Breast epithelium (tissue), 4 donors: ENCODE measurements at places on chromosomes 2 and 18. TPM values are rescaled to one million over a fixed set of nuclear protein-coding genes. Genes with fewer than 3 reads are reported as not detected.

DNA sequence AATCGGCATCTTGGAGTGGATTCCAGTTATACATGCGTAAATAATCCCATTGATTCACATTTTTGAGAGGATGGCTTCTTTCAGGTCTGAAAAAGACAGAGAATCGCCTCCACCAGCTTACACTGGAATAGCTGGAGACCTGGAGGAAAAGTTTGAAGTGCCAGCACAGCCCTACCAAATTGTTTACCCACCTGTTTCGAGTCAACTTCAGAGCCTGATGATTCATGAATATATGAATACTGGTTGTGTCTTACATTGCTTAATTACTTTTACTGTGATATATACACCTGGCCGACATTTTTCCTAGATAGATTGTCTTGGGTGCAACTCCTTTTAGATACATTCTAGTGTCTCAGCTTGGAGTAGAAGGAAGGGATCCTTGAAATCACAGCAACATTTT, 335 bp upstream of the NCKAP5 start:
- no peaks in the 10 kb centered on the region for H3K4me1 ChIP-seq
- H3K4me3 ChIP-seq, result peak overlapping the region; percentile 13
- no peak for DNase-seq
- no peaks in the 10 kb centered on the region for H3K36me3 ChIP-seq

The FAM124B gene
- total RNA-seq, result 2.6 TPM

DNA sequence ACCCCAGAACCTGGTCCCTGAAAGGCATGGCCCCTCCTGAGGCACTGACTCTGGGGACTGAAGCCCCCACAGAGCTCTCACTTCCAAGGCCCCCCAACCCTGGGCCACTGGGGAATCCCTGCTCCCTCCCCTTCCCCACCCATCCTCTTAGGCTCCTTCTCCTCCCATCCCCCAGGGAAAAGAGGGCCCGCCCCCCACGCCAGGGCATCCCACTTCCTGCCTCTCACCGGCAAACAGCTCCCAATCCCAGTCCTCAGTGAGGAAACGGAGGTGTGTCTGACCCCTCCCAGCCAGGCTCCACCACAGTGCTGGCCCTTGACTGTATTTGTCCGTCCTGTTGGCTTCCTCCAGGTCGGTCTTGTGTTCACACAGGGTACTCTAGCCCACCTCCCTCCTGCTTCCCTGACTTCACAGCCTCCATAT, 35.0 kb upstream of the PTMA start:
- H3K36me3 ChIP-seq, result no peaks in the 10 kb centered on the region
- no peaks in the 10 kb centered on the region for H3K4me1 ChIP-seq
- peak overlapping the region; percentile 46 for H3K27ac ChIP-seq
- no peaks in the 10 kb centered on the region for H3K27me3 ChIP-seq

- no peaks in the 10 kb centered on the region for H3K36me3 ChIP-seq
- no peaks in the 10 kb centered on the region for H3K27me3 ChIP-seq
- no peaks in the 10 kb centered on the region for H3K4me1 ChIP-seq
These were observed 9.3 kb downstream of the VPS4B start for GRCh38 chr18:63412953-63413352.

The AMER3 gene
- not detected for total RNA-seq

DNA sequence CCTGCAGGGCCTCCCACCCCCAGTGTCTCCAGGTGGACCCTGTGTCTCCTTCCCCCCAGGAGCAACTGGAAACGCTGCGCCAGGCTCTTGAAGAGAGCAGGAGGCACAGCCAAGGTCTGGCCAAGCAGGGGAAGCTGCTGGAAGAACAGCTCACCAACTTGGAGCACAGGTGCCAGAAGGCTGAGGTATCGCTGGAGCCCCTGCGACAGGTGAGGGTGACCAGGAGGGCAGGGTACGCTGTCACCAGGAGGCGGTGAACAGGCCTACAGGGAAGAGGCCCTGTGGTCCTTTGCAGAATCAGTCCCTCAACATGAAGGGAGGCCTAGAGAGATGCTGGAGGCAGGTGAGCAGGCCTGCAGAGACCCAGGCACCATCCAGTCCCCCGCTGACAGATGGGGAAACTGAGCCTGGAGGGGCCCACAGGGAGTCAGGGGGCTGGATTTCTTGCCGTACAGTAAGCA, 15.6 kb upstream of the SNED1 start:
- no peaks in the 10 kb centered on the region for H3K27me3 ChIP-seq
- no peaks in the 10 kb centered on the region for H3K36me3 ChIP-seq
- H3K4me1 ChIP-seq, result no peaks in the 10 kb centered on the region
- H3K4me3 ChIP-seq, result no peak overlapping the region

- peak; percentile 60 for DNase-seq
- no peaks in the 10 kb centered on the region for H3K4me1 ChIP-seq
- no peaks in the 10 kb centered on the region for H3K27me3 ChIP-seq
- H3K36me3 ChIP-seq, result no peaks in the 10 kb centered on the region
- H3K4me3 ChIP-seq, result no peak overlapping the region
These were observed 6.0 kb upstream of the GPR45 start for GRCh38 chr2:105235388-105236059.

The FSIP2 gene
- 1.6 TPM for total RNA-seq

DNA sequence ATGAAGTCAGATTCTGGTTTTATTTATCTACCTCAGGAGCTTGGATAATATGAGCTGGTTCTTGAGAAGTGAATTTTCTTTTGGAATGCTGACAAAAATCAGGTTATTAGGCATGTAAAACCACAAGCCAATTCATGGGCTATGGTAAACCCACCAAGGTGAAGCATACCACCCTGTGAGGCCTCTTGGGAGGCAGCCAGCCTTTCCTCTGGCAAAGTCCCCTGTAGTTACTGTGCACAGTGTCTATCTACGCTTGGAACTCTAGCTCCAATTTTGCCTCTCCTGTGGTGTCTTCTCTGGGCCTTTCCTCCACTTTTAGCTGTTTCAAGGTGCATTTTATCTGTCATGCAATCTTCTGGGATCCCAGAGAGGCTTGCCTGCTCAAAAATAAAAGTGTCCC, 242.7 kb upstream of the ZSWIM2 start:
- H3K27me3 ChIP-seq, result no peaks in the 10 kb centered on the region
- DNase-seq, result no peak
- no peak overlapping the region for H3K27ac ChIP-seq
- no peaks in the 10 kb centered on the region for H3K4me1 ChIP-seq
- H3K4me3 ChIP-seq, result no peak overlapping the region
- no peaks in the 10 kb centered on the region for H3K36me3 ChIP-seq

DNA sequence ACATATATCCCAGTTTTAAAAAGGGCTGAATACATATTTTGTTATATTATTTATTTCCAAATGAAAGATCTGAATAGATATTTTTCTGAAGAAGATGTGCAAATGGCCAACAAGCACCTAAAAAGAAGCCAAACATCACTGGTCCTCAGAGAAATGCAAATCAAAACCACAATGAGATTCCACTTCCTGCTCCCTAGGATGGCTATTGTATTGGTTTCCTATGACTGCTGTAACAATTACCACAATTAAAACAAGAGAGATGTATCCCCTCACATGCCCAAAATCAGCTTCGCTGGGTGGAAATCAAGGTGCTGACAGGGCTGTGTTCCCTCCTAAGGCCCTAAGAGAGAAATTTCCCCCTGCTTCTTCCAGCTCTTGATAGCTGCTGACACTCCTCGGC, 23.2 kb downstream of the ABCB11 start:
- no peak overlapping the region for H3K4me3 ChIP-seq
- H3K27ac ChIP-seq, result no peak overlapping the region
- no peaks in the 10 kb centered on the region for H3K36me3 ChIP-seq
- DNase-seq, result no peak
- H3K4me1 ChIP-seq, result no peaks in the 10 kb centered on the region
- H3K27me3 ChIP-seq, result no peaks in the 10 kb centered on the region

The RBM43 gene
- 4.6 TPM for total RNA-seq

DNA sequence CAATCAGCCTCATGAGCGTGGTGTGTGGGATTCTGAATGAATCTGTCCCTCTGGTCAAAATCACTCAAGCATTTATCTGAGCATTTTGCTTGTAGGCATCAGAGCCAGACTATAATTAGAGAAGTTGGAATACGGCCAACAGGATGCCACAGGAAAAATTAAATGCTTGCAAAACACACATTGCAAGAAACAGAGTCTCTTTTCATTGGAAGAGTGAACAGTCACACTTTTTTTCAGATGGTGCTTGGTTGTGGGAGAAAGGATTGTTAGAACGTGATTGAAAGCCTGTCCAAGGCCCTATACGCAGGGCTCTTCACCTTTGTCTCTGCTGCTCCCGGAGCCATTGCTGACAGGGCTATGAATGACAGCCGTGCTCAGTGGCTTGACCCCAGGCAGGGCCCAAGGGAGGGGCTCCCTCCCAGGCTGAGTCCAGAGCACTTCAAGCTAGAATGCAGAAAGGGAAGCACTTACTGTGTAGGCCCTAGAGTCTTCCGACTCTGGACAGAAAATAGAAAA, 59.8 kb downstream of the SNTG2 start:
- no peaks in the 10 kb centered on the region for H3K36me3 ChIP-seq
- no peaks in the 10 kb centered on the region for H3K4me1 ChIP-seq
- no peak overlapping the region for H3K27ac ChIP-seq
- H3K4me3 ChIP-seq, result no peak overlapping the region

The SGO2 gene
- 4.6 TPM for total RNA-seq

DNA sequence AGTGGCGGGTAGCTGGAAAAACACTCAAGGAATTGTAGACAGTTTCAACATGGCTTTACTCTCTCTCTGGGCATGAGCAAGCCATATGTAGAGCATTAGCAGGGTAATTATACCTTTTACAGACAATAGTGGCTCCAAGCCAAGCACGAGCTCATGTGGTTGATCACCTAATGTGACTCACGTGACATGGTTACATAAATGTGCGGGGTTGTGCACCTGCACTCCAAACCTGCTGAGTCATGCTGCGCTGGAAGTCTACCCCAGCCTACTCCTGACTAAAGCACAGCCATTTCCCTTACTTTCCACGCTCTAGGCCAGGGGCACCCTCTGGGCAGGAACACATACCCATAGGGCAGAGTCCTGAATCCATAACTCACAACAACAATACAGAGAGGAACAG, 232.8 kb downstream of the MBD5 start:
- no peak overlapping the region for H3K27ac ChIP-seq
- no peak overlapping the region for H3K4me3 ChIP-seq
- H3K36me3 ChIP-seq, result no peaks in the 10 kb centered on the region
- no peak for DNase-seq
- no peaks in the 10 kb centered on the region for H3K4me1 ChIP-seq
- H3K27me3 ChIP-seq, result no peaks in the 10 kb centered on the region

DNA sequence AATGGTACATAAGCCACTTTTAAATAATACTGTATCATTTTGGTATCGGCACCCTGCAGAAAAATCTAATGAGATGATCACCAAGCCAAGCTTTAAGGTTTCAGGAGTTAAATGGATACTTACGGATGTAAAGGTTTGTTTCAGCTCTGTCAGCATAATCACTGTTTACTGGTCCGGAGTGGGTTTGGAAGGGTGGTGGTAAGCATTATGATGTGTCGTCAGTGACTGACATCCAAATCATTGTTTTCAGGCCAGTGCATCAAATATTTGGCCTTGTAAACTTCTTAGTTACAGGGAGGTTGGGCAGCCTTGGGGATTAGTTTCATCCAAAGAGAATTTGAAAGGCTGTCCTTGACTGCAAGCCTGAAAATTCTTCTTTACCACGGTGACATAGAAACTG, 50.0 kb upstream of the ATL2 start:
- H3K4me3 ChIP-seq, result no peak overlapping the region
- H3K36me3 ChIP-seq, result no peaks in the 10 kb centered on the region
- H3K4me1 ChIP-seq, result no peaks in the 10 kb centered on the region
- no peak overlapping the region for H3K27ac ChIP-seq
- DNase-seq, result no peak

The GBX2 gene
- total RNA-seq, result not detected

DNA sequence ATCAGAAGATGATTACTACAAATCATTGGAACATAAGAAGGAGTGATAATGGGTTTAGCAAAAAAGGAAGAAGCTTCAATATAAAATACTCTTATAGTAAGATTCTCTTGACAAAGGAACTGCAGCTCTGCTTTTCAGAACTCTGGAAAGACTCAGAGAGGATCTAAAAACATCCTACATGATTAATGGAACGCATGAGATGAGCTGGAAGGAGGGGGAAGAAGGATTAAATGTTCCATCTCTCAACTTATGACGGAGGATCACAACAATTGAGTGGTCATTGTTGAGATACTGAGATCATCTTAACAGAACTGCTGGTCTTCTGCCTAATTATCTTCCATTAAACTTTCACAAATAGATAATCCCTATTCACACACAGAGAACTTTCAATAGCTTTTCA, 267.5 kb upstream of the SLC8A1 start:
- no peaks in the 10 kb centered on the region for H3K27me3 ChIP-seq
- no peak overlapping the region for H3K4me3 ChIP-seq
- H3K27ac ChIP-seq, result no peak overlapping the region
- H3K4me1 ChIP-seq, result no peaks in the 10 kb centered on the region
- DNase-seq, result no peak

GRCh38 chr2:228735697-228736096, 535.4 kb downstream of the PID1 start:
- no peaks in the 10 kb centered on the region for H3K4me1 ChIP-seq
- no peaks in the 10 kb centered on the region for H3K27me3 ChIP-seq
- no peak overlapping the region for H3K27ac ChIP-seq
- no peak for DNase-seq

DNA sequence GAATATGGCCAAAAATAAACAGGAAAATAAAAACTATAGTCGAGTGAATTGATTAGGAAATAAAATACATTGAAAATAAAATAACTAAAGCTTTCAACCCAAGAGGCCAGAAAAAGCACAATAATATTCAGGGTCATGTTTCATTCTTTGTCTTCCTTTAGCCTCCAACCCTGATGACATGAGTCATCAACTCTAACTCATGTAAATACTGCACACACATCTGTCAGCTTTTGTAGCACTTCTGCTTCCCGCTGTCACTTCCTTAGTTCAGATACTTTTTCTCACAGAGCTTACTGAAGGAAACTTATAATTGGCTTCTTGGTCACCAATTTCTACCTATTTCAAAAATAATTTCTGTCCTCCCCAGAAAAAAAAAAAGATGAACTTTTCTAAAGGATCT, 112.8 kb downstream of the UPP2 start:
- H3K4me1 ChIP-seq, result no peaks in the 10 kb centered on the region
- no peak overlapping the region for H3K4me3 ChIP-seq
- no peaks in the 10 kb centered on the region for H3K27me3 ChIP-seq
- no peak for DNase-seq

The RPS27A gene
- 1,531 TPM for total RNA-seq

The MOGAT1 gene
- total RNA-seq, result not detected

DNA sequence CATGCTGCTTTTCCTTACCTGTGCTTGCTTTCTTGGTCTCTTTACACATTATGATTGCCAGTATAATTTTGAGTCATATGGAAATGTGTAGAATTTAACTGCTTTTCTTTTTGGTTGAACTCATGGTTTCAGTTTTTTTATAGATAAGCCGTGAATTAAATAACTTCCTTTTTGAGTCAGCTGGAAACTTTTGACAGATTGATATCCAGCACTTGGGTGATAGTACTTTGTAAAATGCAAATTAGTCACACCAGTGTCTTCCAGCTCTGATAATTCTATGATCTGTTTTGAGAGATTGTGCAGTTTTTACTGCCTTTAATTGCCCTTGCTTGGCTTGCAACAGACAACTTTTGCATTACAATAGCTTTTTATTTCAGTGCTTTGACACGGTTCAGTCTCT, 86.4 kb downstream of the NCOA1 start:
- no peak overlapping the region for H3K27ac ChIP-seq
- H3K27me3 ChIP-seq, result no peaks in the 10 kb centered on the region
- H3K4me1 ChIP-seq, result no peaks in the 10 kb centered on the region
- no peaks in the 10 kb centered on the region for H3K36me3 ChIP-seq
- no peak overlapping the region for H3K4me3 ChIP-seq

- H3K27ac ChIP-seq, result no peak overlapping the region
- no peaks in the 10 kb centered on the region for H3K4me1 ChIP-seq
- H3K4me3 ChIP-seq, result no peak overlapping the region
- H3K27me3 ChIP-seq, result peaks cover 37% of the 10 kb centered on the region
- H3K36me3 ChIP-seq, result no peaks in the 10 kb centered on the region
These were observed 254.2 kb upstream of the SALL3 start for GRCh38 chr18:78725426-78725825.

The CRYGB gene
- not detected for total RNA-seq

The DSG4 gene
- total RNA-seq, result not detected
